ENCODE measurements at places on chromosomes 2 and 18. TPM values are rescaled to one million over a fixed set of nuclear protein-coding genes. Genes with fewer than 3 reads are reported as not detected.

DNA sequence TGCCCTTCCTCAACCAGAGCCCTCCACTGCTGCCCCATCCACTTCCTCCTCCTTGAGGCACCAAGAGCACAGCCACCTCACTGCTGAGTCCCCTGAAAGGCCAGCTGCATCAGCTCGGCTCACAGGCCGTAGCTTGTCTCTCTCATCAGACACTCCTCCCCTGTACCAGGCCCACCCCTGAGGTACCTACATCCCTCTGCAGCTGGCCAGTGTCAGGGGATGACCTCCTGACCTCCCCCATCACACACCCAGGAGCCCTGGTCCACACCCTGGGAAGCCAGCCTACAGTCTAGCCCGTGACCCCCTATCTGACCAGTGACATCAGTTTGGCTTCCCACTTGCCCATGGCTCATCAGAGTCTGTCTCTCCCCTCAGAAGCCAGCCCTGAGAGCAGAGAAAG is 205.6 kb downstream of the TNS1 start:
- DNase-seq, result no peak

DNA sequence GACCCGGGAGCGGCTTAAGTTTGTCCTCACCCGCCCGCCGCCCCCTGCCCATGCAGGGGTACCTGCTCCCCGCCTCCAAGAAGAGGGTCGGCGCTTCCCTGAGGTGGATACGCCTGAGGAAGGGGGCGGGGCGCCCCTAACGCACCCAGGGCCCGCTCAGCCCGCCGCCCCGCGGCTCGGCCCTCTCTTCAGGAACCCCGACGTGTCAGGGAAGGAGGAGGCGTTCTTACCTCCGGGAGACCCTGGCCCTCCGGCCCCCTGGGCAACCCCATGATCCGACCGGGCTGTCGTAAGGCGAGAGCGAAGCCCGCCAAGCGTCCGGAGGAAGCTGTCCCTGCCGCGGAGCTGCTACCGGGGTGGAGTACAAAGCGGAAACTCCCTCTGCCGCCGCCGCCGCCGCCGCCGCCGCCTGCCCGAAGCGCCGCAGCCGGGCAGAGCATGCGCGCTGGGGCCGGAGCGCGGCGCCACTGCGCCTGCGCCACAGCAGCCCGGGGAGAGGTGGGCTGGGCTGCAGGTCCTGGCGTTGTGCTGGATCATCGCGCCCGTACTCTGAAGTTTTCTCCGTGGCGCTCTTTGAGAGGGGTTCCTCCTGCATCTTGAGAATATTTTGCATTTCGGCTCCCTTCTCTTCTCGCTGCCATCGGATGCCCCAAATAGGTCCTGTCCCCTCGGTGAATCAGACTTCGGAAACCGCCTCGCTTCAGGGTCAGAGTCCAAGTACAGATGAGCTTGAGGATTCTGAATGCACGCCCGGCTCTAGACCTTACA is at the start of gene CCDC93:
Gene CCDC93 (minus strand): TSS at position 347 of the 768 bp plus-strand sequence. CDS start 75 bp downstream, at position 272.
- peak; percentile 91 for DNase-seq

GRCh38 chr2:234670806-234671205 is 173.9 kb upstream of the ARL4C start:
- DNase-seq, result no peak

DNA sequence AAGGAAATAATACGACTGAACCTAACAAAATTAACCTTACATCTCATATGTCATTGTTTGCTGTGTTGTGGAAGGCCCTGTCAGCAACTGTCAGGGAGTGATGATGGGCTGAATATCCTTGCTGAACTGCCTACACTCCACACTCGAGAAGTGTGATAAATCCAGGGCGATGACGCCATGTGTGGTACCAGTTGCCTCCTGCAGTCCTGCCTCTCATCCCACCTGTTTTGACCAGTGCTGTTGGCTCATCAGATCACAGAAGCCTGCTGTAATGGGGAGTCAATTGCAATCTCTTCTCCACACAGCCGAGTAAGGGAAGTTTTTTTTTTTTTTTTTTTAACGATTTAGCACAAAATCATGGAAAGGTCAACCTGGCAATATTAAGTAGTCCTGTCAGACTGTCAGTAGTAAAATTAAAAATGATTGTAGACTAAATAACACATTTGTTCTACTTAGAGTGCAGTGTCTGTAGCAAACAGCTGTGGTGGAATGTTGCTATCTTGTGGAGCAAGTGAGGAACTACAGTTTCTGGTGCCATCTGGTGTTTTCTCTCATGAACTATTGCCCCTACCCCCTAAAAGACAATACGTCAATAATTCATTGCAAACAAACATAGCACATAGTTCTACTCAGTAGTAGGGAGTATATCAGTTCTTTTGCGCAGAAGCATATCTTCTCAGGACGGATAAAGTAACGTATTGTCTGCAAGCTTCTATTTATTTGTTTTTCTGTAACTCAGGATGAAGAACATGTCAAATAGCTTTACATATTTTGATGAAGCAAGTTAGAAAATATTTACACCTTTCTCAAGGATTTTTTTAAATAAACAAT is 347.6 kb downstream of the CTNNA2 start:
- DNase-seq, result no peak

DNA sequence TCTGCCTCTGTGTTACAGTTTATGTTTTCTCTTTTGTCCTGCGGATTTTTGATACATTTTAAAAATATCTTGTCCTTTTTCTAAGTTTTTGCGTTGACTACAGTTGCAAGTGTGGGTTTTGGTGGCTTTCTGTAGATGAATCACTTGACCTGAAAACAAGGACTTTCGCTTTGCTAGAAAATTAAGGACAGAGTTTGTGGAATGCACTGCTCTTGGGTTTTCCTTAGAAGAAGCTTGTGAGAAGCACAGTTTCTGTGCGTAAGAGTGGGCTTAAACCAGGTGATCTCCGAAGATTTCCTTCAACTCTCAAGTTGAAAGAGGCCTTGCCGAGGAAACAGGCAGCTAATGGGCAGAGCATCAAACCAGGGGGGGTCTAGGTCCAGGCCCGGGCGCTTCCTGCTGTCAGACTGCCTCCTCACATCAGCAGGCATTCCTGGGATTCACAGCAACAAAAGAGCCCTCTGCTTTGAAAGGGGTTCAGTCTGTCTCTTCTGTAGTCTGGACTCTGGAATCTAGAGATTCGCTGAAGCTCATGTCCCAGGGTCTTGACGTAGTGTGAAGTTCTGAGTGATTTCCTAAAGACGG is 17.3 kb downstream of the NCK2 start:
- DNase-seq, result peak; percentile 49

- no peak for DNase-seq
Measured at GRCh38 chr18:74457043-74457724, at the start of gene DIPK1C. TSS of gene DIPK1C (minus strand) at chr18:74457308. CDS start at chr18:74457259, 49 bp downstream.

The UGT1A10 gene
- total RNA-seq, result not detected
